Stimulated activated CD4-positive, alpha-beta T cell treated with anti-CD3 and anti-CD28 coated beads, Interleukin-12 subunit alpha, Interleukin-12 subunit beta, amount 100 ng/mL, for 4 hours (primary cell): ENCODE measurements at places on chromosomes 4 and X.

DNA sequence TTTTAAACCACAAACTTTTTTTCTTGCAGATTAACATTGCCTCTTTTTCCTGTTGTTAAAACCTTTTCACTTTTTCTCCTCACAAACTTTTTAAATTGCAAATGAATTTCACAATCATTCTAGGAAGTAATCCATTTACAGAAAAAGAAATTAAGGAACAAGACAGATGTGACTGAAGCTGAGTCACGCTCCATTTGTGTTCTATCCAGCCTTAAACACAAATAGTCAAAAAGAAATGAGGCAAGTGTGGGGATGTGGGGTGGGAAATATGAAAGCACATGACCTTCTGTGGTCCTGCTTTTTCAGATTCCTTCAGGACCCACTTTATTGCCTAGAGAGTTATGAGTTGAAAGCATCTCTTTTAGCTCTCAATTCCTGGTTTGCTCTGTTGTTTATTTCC, 197.0 kb downstream of the ADGRL3 start:
- no peak for DNase-seq

DNA sequence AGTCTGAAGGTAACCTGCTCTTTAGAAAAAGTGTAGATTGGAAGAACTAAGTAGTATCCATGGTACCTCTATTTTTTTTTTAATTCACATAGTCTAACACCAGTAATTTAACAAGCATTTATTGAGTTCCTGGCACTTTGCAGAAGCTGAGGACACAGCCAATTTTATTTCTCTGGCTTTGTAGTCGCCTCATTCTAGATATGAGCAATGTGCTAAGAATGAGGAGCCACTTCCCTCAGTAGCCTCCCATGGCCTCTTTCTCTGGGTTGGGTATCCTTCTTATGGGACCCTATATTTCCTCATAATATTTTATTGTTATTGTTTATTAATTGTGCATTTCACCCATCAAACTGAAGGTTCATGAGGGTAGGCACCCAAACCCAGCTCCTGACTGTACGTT, 67.6 kb downstream of the ENPEP start:
- no peak for DNase-seq

GRCh38 chr4:1398681-1399507, 7.3 kb downstream of the NKX1-1 start:
- DNase-seq = no peak

DNA sequence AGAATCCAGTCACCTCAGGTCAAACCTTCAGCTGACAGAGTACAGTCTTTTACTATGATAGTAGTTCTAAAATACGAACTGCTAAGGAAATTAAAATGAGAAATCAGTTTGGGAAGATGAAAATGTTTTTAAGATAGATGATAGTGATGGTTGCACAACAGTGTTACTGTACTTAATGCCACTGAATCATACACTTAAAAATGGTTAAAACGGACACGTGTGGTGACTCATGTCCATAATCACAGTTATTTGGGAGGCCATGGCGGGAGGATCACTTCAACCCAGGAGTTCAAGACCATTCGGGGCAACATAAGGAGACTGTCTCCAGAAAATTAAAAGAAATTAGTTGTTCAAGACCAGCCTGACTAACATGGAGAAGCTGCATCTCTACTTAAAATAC, 41.4 kb downstream of the ABHD18 start:
- DNase-seq = no peak

GRCh38 chrX:40121618-40122017, 23.9 kb upstream of the BCOR start:
- DNase-seq = no peak

GRCh38 chr4:181528570-181529184, 714.5 kb upstream of the TENM3 start:
- DNase-seq = no peak

DNA sequence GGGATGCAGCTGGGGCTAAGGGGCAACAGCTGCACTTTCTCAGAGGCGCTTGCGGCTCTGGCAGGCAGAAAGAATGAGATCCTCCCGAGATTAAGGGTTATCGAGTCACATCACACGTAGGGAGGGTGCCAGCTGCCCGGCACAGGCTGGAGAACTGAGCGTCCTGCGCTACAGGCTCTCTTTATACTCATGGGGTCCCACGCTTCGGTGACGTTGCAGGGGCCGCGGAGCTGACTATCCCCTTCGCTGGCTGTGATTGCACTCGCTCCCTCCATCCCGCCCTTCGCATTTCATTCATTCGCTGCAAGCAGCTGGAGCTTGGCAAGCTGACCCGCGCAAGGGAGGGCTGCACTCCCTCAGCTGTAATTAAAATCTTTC, at the start of gene TACR3:
Gene TACR3 (minus strand): TSS at position 156 of the 378 bp plus-strand sequence. CDS start 310 bp downstream, outside the sequence.
- DNase-seq = no peak

DNA sequence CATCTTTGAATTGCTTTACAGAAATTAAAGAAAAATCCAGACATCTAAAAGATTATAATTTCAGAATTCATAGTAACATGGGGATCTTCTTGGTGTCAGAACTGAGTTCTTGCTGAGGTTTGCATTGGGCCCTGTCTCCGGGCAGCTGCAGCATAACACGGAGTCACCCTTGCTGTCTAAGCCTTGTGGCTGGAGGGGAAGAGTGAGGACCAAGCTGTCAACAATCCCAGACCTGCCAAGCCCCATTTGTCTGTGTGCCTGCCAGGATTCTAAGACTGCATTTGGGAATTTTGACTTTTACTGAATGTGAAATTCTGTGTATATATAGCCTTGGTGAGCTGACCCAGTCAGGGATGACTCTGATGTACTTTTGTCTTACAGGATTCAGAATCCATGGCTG, 25.2 kb upstream of the NAP1L5 start:
- DNase-seq = no peak

GRCh38 chr4:20151436-20151835, 100.3 kb upstream of the SLIT2 start:
- no peak for DNase-seq

GRCh38 chr4:53805291-53805690, 214.0 kb upstream of the LNX1 start:
- no peak for DNase-seq

DNA sequence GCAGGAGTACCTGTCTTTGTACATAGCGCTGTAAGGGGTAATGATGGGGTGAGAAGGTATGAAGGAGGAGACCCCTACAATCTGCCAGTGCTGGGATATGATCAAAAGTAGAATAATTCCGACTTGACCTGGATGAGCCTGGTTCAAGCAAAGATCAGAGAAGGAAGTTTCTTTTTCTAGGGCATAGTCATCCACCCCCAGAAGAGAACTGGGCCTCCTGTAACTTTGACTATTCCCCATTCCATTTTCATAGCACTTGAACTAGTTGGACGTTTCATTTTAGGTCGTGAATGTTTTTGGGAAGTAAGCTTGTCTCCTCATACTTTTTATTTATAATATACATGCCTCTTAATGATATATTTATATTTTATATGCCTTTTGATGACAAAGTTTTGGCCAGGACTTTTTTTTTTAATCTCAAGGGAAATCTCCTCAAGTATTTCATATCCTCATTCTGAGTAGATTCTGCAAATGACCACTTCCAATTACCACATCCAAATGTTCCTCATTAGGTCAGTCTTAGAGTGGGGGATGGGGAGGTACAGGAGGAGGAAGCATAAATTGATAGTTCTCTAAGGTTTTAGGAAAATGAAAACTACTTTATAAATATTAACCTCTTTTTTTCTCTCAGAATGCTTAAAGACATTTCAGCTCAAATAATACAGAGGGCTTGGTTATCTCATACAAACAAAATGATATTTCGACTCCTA, 3.5 kb downstream of the CXorf58 start:
- no peak for DNase-seq

DNA sequence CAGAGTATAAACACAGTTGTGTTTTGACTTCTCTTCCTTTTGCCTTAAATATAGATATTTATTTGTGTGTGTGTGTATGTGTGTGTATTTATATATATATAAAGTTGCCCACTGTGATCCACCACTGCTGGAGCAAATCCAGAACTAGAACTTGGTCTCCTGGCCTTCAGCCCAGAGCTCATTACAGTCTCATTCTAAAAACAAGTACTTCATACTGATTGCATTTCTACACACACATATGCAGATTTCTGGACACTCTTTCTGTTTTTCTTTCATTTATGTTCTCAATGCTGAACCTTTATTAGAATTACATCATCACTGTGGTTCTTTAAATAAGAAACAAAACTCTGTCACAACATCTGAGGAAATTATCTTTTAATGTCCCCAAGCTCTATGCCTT, 381 bp downstream of the TXK start:
- DNase-seq = no peak

GRCh38 chr4:106775636-106776035, 260.5 kb downstream of the DKK2 start:
- no peak for DNase-seq

- no peak for DNase-seq
Observed at GRCh38 chr4:96983830-96984229, 1143.9 kb downstream of the PDHA2 start.

- peak; percentile 57 for DNase-seq
Observed at GRCh38 chr4:38759113-38759789, 23.5 kb downstream of the TLR10 start.

- no peak for DNase-seq
Observed at GRCh38 chr4:159776961-159777360, 674.1 kb downstream of the RAPGEF2 start.

DNA sequence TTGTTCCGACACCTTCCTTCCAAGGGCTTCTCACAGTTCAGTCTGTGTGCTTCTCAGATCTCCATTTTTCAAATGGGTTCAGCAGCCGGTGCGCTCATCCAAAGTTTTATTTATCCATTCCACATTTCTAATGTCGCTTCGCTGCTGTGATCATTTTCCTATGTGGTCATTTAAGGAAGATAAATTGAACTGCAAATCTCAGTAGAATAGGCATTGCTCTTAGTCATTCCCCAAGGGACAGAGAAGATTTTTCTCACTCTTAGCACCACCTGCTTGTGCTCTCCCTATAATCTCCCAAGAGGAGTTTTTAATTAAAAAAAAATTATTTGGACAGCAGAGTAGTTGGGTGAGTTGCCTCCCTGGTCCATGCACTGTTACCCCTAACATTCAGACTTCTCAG, 278.9 kb upstream of the GATB start:
- no peak for DNase-seq

GRCh38 chr4:119394826-119395225, 72.9 kb upstream of the FABP2 start:
- no peak for DNase-seq

GRCh38 chr4:182449186-182449929, 206.2 kb downstream of the TENM3 start:
- DNase-seq = no peak

GRCh38 chrX:135516376-135516775, 4.1 kb upstream of the INTS6L start:
- DNase-seq = no peak

DNA sequence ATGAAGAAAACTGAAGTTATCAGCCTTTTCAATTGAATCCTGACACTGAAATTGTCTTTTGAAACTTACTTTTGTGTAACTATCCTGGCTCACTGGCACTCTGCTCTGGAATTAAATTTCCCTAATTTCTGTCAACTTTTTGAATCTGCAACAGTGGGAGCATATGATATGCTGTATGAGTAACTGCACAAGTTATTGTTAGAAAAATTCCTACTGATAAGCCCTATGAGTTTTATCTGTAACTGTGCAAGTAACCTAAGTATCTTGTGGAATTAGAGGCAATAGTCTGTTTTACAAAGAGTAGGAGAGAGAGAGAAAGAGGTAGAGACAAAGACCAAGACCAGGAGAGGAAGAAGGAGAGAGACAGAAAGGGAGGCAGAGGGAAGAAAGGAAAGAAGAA, 9.2 kb upstream of the HPGD start:
- DNase-seq = no peak

- no peak for DNase-seq
Observed at GRCh38 chr4:73231518-73232487, 26.8 kb downstream of the ANKRD17 start.

GRCh38 chrX:77975755-77976154, 6.3 kb upstream of the PGAM4 start:
- DNase-seq = no peak

DNA sequence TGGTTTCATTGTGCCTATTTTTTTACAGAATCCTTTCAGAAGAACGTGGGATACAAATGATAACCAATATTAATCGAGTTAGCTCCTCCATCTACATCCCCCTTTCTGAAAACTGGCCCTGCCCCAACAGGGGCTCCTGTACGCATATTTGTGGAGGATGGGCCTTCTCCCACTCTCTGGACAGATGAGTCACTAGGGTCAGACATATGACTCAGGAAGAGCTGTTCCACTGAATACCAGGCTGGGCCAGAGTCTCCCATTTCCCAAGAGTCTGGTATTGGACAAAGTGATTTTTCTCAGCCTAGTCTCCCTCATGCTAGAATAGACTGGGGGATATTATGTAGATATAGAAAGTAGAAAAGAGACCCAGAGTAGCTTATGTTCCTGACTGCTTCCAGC, 142.4 kb downstream of the TSPAN5 start:
- no peak for DNase-seq

- DNase-seq = no peak
Observed at GRCh38 chr4:153771046-153771445, 11.2 kb upstream of the RNF175 start.

- no peak for DNase-seq
Observed at GRCh38 chrX:33126469-33126868, 84.9 kb downstream of the DMD start.

- no peak for DNase-seq
Observed at GRCh38 chr4:77031544-77031943, 44.2 kb downstream of the CCNI start.

DNA sequence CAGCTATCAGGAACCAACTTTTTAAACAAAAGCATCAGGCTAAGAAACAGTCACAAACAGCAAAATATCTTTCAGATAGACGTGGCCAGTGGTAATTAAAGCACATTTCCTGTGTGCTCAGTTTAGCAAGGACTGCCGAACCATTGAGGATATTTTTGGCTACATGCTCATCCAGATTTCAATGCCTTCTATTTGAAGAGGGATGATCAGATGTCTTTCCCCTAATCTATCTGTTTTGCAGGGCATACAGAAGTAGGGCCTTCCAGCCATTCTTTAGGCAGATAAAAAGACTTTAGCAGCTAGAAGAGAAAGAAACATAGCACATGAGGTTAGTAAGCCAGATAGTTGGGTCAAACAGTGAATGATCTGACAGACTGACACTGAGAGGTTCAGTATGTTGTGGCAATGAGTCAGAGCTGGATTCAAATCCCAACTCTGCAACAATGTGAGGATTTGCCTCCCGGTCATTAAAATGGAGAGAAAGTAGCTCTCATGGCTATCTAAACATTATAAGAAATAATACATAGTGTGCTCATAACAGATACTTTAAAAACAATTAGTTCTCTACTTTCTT, 100.0 kb upstream of the PRKG2 start:
- no peak for DNase-seq

- DNase-seq = no peak
Observed at GRCh38 chr4:60934566-60935295, 265.4 kb upstream of the ADGRL3 start.

GRCh38 chr4:29262986-29263385, 1457.2 kb upstream of the PCDH7 start:
- DNase-seq = no peak
